RKO (cell line): ENCODE measurements at places on chromosomes 7 and 10.

DNA sequence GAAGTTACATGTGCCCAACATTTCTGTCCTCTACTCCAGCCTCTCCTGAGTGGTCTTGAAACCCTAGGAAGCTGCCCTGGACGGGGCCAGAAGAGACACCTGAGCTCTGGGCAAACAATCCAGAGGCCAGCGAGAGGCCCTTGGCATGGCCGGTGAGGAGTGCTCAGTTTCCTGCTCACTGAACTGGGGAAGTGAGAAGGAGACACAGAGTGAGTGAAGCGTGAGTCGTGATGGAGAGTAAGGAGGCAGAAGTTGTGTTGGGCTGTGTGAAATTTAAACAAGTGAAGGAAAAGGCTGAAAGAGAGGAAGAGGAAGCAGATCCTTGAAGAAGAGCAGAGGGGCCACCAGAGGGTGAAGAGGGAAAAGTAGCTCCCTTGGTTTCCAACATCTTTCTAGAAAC is 73.2 kb downstream of the WNT2 start:
- DNase-seq, result no peak

GRCh38 chr7:155448632-155449007 is 9.3 kb upstream of the EN2 start:
- DNase-seq, result no peak

DNA sequence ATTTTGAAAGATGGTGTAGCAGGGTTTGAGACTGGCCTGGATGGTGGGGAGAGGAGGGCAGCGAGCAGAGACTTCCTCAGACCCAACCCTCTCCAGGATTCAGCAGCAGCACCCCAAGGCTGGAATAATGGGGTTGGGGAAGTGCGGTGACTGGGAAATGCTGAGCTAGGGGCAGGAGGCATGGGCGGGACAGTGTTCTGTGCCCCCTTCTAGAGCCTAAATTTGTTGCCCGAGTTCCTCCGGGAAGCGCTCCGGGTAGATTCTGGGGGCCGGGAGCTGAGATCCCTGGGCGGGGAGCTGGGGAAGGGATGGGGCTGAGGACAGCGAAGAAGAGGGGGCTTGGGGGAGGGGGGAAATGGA is at the start of gene CHAT:
Gene CHAT, plus strand, starts transcription at position 156 of the 360 bp plus-strand sequence. Its CDS starts 153 bp downstream, at position 309.
- DNase-seq, result no peak

DNA sequence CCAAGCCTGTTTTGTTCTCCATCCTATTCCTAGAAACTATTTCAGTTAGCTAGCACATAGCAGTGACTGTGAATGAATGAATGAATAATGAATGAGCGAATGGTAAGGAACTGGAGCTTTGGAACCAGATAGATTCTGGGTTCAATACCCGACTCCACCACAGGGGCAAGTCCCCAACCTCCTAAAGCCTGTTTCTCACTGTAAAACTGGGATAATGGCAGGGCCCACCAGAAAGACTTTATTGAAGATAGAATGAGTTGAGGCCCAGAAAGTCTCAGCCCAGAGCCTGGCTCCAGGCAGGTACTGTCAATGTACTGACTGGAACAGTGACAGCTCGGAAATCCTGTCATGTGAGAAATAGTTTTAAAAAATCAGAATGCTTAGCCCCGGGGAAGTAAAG is 1.1 kb upstream of the CDH23 start:
- no peak for DNase-seq

- DNase-seq, result no peak
These were observed 103.3 kb upstream of the GSDME start for GRCh38 chr7:24860611-24861010.

GRCh38 chr10:124588736-124589490 is 127.3 kb downstream of the LHPP start:
- no peak for DNase-seq

DNA sequence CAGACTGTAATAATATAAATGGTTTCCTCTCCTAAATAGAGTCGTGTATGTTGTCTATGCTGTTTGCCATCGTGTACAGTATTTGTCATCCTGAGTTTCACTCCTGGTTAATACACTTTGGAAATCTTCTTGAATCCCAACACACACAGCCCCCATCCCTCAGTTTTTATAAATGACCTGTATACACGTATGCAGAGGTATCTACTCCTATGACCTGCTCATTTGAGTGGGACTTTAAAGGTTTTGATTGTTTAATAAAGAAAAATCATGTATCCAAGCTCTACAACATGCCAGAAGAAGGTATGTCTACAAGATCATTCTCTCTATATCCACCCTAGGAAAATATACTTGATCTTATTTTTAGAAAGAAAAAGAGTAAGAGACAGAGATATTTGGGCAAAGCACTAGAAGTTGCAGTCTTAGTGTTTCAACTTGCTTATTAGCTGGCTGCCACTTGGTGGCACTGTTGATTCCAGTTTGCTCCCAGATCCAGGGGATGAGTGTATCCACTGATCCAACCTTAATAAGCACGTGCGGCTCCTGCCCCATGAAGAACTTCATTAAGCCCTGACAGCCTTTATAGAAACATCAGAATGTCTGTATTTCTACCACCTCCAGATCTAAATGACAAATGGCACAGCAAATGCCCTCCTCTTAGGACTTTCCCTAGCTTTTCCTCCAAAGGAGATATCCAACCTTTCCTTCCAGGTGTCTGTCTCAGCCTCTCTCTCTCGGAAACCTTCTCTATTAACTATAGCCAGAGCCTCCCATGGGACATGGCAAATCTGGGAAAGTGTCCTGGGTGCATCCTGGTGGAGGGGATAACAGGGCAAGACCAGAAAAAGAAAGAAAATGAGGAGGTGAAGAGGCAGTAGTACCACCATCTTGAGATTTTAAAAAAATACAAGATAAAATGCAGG is 181.6 kb upstream of the NEBL start:
- peak; percentile 76 for DNase-seq

DNA sequence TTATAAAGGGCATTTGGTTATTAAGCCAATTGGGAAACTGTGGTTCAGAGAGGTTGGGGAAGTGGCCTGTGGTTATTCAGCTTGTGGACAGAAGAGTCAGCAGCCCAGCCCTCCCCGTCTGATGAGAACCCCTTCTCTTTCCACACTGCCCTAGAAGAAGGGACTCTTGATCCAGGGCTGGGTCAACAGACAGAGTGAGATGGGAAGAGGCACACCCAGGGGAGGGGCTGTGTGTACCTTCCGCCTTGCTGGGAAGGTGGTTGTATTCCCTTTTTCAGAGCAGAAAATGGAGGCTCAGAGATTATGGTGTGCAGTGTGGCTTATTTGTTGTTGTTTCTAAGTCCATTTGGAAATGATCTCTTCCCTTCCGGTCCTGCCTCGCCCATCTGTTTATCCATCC is 103.4 kb downstream of the GRK5 start:
- no peak for DNase-seq

- no peak for DNase-seq
These were observed at the start of gene CALHM2 for GRCh38 chr10:103451831-103452505. CALHM2 (minus strand) TSS chr10:103452370; CDS start chr10:103449941, 2,429 bp downstream.

DNA sequence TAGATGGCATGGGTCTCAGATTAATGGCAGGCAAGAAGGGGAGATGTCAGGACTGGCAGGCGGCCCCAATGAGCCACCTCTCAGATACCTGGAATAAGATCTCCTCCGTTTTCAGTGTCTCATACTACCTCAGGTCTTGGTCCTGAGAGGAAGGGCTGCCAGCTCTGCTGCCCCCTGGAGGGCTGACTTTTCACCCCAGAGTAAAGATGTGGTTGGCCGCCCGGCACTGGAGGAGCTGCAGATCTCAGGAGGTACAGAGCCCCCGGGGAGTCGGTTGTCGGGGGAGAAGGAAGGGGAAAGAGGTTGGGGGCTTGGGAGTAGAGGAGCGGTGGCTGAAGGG is 642 bp upstream of the COL13A1 start:
- DNase-seq, result peak; percentile 60

DNA sequence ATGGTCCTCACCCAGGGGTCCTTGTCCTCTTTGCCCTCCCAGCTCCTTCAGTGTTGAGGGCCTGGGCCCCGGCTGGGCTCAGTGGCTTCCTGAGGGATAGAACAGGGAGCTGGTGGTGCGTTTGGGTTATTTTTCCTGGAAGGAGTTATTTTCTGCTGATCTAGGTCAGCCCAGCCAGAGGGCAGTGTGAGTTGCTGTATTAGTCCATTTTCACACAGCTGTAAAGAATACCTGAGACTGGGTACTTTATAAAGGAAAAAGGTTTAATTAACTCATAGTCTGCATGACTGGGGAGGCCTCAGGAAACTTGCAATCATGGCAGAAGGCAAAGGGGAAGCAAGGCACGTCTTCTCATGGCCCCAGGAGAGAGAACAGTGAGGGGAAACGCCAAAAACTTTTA is 122.4 kb upstream of the PCBD1 start:
- no peak for DNase-seq

GRCh38 chr7:151851145-151851751 is 25.7 kb downstream of the PRKAG2 start:
- no peak for DNase-seq

DNA sequence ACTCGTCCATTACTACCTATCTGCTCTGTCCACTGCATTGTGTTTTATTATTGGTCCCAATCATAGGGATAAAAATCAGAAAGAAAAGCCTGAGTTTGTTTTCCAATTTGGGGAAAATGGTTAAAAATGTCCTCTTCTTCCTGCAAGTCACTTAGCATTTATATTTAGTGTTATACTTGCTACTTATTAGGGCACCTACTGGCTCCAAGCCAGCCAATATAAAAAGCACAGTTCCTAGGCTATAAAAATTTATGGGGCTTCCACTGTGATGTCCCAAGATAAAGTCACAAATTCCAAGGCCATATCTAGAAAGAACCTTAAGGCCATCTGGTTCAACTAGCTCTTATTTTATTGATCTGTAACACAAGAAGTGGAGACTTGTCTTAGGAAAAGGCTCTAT is 3.2 kb downstream of the SLC35B4 start:
- no peak for DNase-seq

DNA sequence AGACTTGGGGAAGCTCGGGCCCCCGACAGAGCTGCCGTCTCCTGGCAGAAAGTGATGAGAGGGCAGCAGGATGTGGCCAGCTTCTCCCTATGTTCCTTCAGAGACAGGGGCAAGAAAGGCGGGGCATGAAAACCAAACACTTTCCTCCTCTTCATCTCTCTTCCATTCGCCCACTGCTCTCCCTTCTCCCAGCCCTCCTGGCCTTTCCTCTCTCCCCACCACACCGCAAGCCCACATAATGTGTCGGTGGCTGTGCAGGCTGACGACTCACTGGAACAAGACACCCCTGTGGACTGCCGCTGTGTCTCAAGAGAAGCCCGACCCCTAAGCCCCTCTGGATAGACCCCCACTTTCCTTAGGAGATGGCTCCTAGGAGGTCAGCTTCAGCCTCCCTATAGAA is 59.3 kb upstream of the LRRC4 start:
- no peak for DNase-seq

- DNase-seq, result no peak
These were observed 81.3 kb downstream of the C10orf105 start for GRCh38 chr10:71638064-71638821.

GRCh38 chr7:25965405-25966123 is 186.4 kb upstream of the NFE2L3 start:
- DNase-seq, result peak; percentile 22

DNA sequence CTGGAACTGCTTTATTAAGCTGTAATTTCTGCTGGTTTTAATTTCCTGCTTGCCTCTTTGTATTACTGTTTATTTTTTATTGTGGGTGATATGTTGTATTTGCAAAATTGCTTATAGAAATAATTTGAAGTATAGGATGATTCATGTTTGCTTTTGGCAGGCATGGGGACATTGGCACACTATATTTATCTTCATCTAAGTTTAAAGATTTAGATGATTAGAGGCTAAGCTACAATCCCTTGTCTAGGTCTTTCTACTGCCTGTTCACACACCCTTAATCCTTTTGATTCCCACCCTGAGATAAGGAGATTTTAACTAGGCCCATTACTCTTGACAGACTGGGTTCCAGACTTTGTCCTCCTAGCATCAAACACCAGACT is 182.8 kb upstream of the KAT6B start:
- no peak for DNase-seq

- DNase-seq, result no peak
These were observed 1.5 kb downstream of the PVRIG start for GRCh38 chr7:100221231-100221718.

GRCh38 chr10:4333459-4333894 is 492.5 kb upstream of the AKR1E2 start:
- no peak for DNase-seq

- DNase-seq, result peak; percentile 94
These were observed at the start of gene ZMIZ1 for GRCh38 chr10:79068562-79069324. ZMIZ1 (plus strand) TSS chr10:79068966; CDS start chr10:79201633, 132,667 bp downstream.
